ENCODE measurements at places on chromosomes 6 and 20. TPM values are rescaled to one million over a fixed set of nuclear protein-coding genes. Genes with fewer than 3 reads are reported as not detected.
A peak's percentile ranks its signal among the peaks of the same experiment; 100 is the strongest.

GRCh38 chr6:157814883-157815282 lies 8.2 kb upstream of the SNX9 start:
- DNase-seq: no peak

DNA sequence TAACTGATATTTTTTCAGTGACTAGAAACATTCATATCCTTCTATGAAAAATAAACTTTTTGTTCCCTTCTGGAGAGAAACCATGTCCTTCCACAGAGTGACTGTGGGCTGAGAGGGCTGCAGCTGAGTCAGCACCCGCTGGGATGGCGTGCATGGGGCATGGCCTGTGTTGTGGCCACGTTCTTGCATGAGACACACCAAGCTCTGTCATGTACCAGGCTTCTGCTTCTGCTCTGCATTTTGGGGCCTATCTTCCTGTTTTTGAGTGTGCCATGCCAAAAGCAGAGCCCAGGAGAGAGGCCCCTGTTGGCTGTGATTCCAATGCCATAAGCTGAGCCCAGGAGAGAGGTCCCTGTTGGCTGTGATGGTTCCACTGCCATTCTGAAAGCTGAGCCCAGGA lies 10.8 kb downstream of the APMAP start:
- DNase-seq: peak; percentile 48

GRCh38 chr20:10217721-10218410 lies 764 bp upstream of the SNAP25 start:
- DNase-seq: no peak

DNA sequence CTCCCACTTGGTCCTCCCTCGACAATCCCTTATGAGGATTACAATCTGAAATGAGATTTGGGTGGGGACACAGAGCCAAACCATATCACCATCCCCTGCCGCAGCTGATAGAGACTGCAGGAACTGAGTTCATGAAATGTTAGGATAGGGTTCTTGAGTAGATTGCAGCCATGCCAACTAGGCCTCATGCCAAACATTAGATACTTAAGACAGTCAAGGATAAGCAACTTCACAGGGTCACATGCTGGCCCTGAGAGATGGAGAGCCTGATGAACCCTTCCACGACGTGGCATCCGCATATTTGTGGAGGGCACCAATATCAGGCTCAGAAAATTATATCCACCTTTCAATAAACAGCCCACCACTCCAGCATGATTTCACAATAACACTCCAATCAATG lies 121.3 kb downstream of the ALDH8A1 start:
- DNase-seq: no peak

DNA sequence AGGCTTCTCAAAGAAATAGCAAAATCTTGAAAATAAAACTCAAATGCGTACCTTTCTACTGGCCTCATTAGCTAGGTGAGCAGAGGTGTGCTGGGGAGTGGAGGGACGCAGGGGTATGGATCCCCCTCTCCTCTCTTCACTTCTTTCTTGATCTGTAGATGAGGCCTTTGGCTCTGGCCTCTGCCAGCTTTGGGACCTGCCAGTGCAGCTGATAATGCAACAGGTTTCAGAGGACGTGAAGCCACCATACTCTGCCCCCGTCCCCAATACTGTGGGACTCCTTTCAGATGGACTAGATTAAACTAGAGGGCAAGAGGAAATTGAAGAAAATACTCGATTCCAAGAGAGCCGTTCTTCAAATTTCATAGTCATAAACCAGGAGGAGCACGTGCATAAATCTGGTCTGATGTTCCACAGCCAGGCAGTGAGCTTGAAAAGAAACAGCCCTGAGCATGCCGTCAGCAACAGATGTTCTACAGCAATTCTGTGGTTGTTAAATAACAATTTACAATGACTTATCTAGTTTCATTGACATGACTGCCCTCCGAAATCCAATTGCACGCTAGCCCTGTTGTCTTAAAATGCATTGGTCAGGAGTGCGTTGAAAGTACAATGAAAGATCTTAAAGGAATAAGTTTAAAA lies 245.3 kb upstream of the FOXQ1 start:
- DNase-seq: no peak

GRCh38 chr6:140436023-140436811 lies 1061.8 kb upstream of the CITED2 start:
- no peak for DNase-seq

- DNase-seq: no peak
These were observed 17.6 kb downstream of the SLC18B1 start for GRCh38 chr6:132780770-132781371.

DNA sequence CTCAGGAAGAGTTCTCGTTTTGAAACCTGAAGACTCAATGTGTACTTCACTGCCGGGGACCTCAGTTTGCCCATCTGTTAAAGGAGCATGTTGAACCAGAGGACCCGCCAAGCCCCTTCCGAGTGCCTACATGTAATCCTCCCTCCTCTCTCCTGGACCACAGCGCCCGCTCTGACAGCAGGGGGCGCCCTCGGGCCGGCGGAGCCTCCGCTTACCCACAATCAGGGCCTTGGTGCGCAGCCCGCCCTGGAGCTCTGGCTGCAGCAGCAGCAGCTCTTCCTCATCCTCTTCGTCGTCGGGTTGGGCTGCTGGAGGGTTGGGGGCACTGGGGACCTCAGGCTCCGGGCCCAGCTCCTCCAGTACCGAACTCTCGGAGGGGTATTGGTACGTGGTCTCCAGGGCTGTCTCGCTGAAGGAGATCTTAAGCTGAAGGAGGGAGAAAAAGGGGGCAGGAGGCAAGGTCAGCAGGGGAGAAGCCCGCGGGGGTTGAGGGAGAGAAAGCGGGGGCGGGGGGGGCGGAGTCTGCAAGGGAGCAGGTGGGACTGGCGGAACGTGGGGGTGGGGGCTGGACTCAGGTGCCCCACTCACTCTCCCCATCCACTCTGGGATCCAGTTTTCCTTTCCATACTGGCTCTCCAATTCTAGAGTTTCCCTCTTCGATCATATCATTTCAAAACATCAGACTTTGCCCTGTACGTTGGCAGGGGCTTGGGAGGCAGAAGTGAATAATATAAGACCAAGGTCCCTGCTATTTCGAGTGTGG lies 6.3 kb upstream of the DHX16 start:
- DNase-seq: peak; percentile 87

Gene BTNL2
- not detected for total RNA-seq

Gene SNAI1
- total RNA-seq: 4.5 TPM

Gene MEI4
- 0.49 TPM for total RNA-seq

Gene TRDN
- 355 TPM for total RNA-seq
